Activated CD8-positive, alpha-beta T cell treated with anti-CD3 and anti-CD28 coated beads for 36 hours (primary cell): ENCODE measurements at places on chromosomes 12 and 14. TPM values are rescaled to one million over a fixed set of nuclear protein-coding genes. Genes with fewer than 3 reads are reported as not detected.

Gene MORN3
- 0.51 TPM for total RNA-seq

Gene AKAP6
- 1.2 TPM for total RNA-seq

Gene NTN4
- total RNA-seq = not detected

Gene SLC17A8
- total RNA-seq = not detected

Gene NDRG2
- 5.3 TPM for total RNA-seq

Gene OTOGL
- not detected for total RNA-seq

Gene ASCL1
- not detected for total RNA-seq
